ENCODE measurements at places on chromosomes 2 and 18. TPM values are rescaled to one million over a fixed set of nuclear protein-coding genes. Genes with fewer than 3 reads are reported as not detected.

SAG gene
- not detected for total RNA-seq

- DNase-seq, result no peak
Measured at GRCh38 chr2:73257425-73258125, 23.5 kb downstream of the CCT7 start.

LAMA1 gene
- total RNA-seq, result 47.6 TPM

- no peak for DNase-seq
Measured at GRCh38 chr2:238370094-238370822, 49.9 kb downstream of the TRAF3IP1 start.

- no peak for DNase-seq
Measured at GRCh38 chr2:216293883-216294282, 78.4 kb downstream of the MARCHF4 start.

ANKRD30BL gene
- 0.62 TPM for total RNA-seq

GRCh38 chr18:61953161-61953560 lies 60.4 kb upstream of the RNF152 start:
- DNase-seq, result no peak

- DNase-seq, result no peak
Measured at GRCh38 chr2:64283006-64283570, 138.9 kb upstream of the PELI1 start.

CD8B gene
- 3.0 TPM for total RNA-seq

GRCh38 chr2:8376603-8377410 lies 305.0 kb upstream of the ID2 start:
- DNase-seq, result no peak

- no peak for DNase-seq
Measured at GRCh38 chr18:1499265-1499664, 594.6 kb downstream of the ADCYAP1 start.

DNA sequence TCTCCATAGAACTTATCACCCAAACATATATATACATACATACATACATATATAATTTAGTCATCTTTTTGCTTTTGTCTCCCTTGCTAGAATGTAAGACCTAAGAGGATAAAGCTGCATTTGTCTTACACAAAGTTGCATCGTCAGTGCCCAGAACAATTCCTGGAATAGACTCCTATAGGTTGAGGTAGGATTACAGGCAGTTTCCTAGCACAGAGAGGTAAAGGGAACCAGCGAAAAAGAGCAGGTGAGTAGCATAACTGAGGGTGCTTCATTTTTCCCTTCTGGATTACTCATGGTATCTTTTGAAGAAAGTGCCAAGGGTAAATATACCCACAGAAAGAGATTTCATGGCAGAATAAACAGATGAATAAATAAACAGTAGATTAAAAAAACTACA lies 68.1 kb upstream of the AMMECR1L start:
- DNase-seq, result no peak

- no peak for DNase-seq
Measured at GRCh38 chr2:200451511-200451910, 58.4 kb downstream of the KCTD18 start.

RNPEPL1 gene
- total RNA-seq, result 21.0 TPM

- no peak for DNase-seq
Measured at GRCh38 chr2:37090019-37090477, 5.7 kb downstream of the GPATCH11 start.

LIPG gene
- 17.2 TPM for total RNA-seq

- no peak for DNase-seq
Measured at GRCh38 chr2:105405291-105405690, 6.4 kb upstream of the FHL2 start.

GRCh38 chr2:72830273-72830672 lies 4.4 kb upstream of the EXOC6B start:
- no peak for DNase-seq

RGPD3 gene
- total RNA-seq, result 0.28 TPM
